ENCODE measurements at places on chromosomes 16 and 17.

DNA sequence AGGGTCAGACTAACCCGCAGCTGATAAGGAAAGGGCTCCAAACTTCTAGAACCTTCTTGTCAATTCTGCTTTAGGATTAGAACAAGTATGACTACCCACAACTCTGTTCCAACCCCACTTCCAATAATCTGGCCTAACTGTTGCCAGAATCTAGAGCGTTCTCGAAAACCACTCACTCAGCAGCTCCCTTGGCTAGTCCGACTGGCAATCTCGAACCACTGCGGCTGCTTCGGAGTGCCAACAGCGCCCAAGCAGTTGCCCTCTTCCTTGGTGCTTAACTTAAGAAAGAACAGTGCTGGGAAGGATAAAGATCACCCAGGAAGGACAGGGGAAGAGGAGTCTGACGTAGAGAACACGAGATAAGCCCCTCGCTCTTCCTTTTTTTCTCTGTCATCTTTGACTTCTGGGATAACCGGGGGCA lies 818 bp downstream of the DNAJC7 start:
- peak; percentile 37 for DNase-seq

DNA sequence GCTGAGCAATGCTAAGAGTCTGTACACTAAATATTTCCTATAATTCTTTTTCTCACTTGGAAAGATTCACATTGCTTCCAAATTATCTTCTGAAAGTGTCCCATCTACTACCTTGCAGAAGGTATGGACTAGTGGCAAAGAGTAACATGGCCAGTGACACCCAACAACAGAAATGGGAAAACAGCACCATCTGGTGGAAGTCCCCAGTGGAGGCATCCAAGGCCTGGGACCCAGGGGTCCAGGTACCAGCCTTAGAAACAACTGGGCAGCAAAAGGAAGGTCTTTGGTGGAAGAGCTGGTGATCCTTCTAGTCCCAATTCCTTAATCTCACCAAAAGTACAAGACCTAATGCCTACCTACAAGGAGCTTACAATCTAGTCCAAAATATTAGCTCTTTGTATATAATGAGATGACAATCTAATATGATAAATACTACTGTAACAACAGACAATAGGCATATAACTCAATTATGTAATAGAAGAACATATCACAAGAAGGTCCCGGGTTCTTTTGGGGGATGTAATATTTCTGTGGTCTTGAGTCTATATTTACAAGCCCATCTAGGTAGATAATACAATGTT lies 55.3 kb downstream of the SKAP1 start:
- DNase-seq: peak; percentile 26

DNA sequence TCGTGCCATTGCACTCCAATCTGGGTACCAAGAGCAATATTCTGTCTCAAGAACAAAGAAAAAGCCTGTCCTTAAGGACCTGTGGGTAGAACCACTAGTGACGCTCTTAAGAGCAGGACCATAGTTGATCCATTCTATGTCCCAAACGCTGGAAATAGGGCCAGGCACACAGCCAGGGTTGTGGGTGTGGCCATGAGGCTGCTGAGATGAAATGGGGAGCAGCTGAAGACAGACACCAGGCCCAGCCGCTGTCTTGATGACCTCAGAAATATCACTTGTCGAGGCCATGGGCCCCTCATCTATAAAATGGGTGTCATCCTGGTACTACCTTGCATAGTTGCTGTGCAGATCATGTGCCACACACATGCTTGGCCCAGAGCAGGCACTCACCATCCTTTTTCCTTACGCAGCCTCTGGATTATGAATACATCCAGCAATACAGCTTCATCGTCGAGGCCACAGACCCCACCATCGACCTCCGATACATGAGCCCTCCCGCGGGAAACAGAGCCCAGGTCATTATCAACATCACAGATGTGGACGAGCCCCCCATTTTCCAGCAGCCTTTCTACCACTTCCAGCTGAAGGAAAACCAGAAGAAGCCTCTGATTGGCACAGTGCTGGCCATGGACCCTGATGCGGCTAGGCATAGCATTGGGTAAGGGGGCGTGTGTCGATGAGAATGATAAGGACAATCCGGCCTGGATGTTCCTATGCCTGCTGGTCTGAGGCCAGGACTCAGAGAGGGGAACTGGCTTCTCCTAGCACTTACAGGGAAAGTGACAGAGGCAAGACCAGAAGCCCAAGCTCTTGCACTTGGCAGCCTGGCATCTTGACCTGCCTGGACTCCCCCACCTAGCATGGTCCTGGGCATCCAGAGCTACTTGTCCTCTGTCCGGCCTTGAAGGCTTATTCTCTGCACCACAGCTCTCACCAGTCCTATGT lies 25.5 kb downstream of the CDH5 start:
- DNase-seq: no peak

DNA sequence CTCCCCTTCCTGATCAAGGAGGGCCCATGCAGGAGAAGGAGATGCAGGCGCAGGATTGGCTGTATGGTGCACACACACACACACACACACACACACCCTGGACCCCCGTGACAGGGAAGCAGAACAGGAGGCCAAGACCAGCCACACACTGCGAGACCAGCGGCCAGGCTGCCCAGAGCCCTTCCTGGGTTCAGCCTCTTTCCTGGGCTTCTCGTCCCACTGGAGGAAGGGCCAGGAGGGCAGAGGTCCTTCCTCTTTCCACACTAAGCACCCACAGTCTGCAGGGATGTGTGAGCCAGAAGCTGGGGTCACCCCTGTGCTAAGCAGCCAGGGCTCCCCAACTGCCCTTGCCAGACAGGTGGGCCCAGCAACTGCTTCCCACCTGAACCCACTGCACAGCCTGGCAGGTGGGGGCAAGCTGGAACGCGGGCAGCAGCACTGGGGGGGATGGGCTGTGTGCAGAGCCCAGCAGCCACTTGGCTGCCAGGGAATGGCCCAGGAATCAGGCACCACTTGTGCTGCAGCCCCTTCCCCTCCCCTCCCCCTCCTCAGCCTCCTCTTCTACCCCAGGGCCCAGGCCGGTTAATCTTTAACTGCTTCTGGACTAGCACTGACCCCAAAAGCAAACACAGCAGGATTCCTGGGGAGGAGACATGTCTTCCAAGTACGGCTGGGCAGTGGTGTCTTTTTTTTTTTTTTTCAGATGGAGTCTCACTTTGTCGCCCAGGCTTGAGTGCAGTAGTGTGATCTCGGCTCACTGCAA lies 44.6 kb upstream of the SLC38A10 start:
- DNase-seq: no peak

- peak; percentile 53 for DNase-seq
Observed at GRCh38 chr16:65572156-65572555, 450.3 kb upstream of the CDH11 start.

DNA sequence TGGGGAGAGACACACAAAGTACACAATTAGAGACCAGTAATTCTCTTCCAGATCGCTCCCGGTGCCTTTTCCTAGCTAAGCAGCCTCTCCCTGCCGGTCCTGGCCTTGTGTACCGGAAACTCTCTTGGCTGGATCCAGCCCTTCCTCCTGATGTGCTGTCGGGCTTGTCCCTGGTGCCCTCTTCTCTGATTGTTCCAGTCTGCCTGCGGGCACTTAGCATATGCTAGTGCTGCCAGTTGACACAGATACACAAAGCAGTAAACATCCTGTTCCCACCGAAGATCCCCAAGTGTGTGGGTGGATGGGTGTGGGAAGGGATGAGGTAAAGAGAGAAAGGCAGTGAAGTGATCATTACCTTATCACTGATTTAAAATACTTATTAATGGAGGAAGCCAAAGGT lies 9.7 kb downstream of the HS3ST3B1 start:
- no peak for DNase-seq

DNA sequence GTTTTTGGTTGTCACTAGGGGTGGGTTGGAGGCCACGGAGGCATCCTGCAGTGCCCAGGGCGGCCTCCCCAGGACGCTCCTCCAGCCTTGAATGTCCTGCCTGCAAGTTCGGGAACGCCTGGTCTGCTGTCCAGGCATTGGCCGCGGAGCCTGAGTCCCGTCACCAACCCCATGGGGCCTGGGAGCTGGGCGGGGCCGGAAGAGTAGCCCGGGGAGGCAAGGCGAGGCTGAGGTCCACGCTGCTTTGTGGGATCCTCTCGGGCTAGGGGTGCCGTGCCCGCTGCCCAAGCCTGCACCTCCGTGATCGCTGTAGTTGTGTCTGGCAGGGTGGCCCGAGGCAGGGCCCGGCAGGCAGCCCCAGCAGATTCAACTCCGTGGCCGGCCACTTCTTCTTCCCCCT lies 12.8 kb downstream of the TELO2 start:
- DNase-seq: no peak

GRCh38 chr16:22070361-22071330 lies 21.7 kb upstream of the VWA3A start:
- DNase-seq: peak; percentile 57

DNA sequence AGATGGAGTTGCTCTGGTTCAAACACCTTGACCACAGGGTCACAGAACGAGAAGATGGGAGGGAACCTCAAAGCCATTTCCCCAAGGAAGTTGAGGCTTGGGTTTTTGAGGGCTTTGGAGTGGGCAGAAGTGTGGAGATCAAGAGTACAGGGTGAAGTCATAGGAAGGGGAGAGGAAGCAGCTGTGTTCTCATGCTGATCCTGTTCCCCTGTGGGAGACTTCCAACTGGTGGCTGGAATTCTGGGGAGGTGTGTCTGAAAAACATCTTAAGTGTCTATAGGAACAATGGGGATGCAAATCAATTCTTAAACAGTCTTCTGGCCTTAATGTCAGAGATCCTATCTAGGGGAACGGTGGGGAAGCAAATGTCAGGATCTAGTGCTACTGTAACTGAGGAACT lies 38.8 kb upstream of the HSBP1 start:
- peak; percentile 52 for DNase-seq
